ENCODE measurements at places on chromosomes 16 and 17.

GRCh38 chr17:65070620-65071019 lies 14.1 kb upstream of the GNA13 start:
- DNase-seq: no peak

DNA sequence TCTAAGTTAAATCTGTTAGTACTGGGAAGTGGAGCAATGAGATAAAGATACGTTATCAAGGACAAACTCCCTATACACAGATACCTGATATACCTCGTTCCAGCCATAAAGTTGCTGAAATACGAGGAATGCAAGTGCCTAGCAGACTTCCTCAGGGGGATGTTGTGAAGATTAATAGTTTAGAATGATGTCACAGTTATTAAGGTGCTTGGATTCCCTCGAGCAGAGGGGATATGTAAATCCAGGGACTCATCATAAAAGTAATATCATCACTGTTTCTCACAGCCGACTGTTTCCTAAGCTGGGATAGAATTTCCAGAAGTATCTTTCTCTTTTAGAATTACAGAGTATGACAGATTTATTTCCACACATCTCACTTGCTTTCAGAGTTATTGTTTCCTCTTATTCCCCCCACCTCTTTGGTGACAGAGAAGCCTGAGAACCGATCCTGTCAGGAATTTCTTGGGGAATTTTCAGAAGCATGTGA lies 28.4 kb upstream of the ZFHX3 start:
- no peak for DNase-seq

DNA sequence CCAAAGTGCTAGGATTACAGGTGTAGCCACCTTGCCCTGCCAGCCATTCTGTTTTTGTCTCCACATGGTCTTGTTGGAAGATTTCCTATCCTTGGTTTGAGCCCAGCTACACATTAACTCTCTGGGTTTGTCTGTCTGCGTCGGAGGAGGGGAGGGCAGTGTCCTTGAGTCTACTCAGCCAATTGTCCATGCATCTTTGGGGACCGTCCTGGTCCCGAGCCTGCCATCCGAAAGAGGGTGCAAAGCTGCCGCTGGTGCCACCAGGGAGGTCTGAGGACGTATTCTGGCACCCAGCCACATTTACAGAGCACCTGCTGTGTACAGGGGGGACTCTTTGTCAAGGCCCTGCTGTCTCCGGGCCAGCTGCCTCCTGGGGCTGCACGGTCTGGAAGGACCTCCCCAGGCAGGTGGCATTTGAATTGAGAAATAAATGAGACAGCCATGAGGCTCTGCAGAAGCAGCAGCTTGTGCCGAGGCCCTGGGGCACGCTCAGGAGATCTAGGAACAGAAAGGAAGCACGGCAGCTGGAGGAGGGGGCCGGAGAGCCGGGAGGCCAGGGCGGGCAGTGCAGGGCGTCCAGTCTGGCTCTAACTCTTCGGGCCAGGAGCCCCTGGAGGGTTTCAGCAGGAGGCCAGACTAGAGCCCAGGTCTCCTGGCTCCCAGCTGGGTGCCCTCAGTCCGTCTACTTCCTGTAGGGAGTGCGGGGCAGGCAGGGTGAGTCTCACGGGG lies 1.5 kb downstream of the CYBA start:
- no peak for DNase-seq

DNA sequence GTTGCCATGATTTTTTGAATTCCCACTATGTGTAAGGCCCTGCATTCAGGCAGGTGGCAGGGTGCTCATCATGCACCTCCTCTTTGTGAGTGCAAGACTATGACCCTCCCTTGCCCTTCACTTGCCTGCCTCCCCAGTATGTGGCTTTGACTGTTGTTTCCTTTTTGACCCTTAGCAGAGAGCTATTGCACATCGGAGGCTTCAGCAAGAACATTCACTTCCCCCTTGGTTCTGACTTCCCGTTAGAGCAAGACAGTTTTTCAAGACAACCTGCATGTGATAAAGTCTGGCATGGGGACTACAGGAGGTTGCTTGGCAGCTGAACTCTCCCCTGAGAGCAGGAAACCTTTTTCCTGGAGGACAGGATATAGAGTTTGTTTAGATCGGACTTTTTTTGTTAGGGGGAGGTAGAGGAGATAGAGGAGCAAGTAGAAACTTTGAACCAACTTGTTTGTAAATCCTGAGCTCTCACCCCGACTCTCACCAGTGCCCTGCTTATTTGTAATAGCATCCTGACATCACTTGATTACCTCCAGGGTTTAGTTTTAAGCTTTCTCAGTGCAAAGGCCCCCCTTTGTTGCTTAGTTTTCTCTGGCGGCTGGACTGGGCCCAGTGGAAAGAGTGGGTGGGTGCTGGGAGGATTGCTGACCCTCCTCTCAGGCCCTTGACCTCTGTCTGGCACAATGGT lies 34.3 kb downstream of the LIMD2 start:
- DNase-seq: no peak

DNA sequence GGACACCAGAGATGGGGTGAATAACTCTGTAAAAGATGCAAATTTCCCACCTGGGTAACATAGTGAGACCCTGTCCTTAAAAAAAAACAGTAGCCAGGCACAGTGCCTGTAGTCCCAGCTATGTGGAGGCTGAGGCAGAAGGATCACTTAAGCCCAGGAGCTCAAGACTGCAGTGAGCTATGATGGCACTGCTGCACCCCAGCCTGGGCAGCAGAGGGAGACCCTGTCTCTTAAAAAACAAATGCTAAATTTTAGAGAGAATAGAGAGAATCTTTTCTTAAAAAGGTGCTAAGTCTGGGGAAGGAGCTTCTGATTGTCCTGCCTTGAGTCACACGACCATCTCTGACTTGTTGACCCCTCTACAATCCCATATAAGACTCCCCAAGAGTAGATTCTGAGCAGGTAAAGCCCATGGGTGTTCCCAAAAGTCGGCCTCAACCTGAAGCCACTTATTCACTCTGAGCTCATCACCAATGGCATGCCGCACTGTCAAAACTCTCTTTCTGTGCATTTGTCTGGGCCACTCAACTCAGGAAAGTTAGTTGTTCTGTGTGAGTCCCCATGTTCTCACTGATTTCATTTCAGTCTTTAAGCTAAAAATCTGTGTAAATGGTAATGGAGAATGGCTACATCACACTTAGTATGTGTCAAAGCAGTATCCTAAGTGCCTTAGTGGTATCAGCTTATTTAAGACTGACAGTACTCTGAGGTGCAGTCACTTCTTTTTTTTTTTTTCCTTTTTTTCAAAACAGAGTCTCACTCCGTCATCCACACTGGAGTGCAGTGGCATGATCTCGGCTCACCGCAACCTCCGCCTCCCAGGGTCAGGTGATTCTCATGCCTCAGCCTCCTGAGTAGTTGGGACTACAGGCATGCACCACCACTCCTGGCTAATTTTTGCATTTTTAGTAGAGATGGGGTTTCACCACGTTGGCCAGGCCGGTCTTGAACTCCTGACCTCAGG lies 41.6 kb downstream of the PRKCB start:
- DNase-seq: no peak

GRCh38 chr17:67018471-67019434 lies 25.6 kb upstream of the CACNG1 start:
- no peak for DNase-seq

- DNase-seq: no peak
Observed at GRCh38 chr17:6651919-6652452, 424 bp downstream of the C17orf100 start.

- no peak for DNase-seq
Observed at GRCh38 chr16:23401139-23401538, 51.9 kb downstream of the COG7 start.

GRCh38 chr16:80459966-80460365 lies 80.8 kb upstream of the DYNLRB2 start:
- no peak for DNase-seq

DNA sequence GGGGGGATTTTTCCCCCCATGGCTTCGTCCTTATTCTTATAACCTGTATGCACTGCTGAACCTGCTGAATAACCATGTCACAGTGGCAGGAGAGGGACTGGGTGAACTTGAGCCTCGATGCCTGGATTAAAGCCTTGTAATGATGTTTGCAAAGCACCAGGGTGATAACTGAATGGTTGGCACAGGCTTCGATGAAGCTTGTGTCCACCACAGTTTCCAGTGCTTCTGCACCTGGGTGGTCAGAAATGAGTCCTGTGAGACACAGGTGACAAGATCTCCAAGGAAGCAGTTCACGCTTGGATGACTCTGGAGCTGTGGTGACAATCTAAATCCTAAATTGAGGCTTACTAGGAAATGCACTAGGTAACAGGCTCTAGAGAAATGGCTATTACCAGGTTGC lies 729.3 kb downstream of the MAF start:
- no peak for DNase-seq

GRCh38 chr17:56661906-56662305 lies 68.4 kb downstream of the NOG start:
- no peak for DNase-seq

DNA sequence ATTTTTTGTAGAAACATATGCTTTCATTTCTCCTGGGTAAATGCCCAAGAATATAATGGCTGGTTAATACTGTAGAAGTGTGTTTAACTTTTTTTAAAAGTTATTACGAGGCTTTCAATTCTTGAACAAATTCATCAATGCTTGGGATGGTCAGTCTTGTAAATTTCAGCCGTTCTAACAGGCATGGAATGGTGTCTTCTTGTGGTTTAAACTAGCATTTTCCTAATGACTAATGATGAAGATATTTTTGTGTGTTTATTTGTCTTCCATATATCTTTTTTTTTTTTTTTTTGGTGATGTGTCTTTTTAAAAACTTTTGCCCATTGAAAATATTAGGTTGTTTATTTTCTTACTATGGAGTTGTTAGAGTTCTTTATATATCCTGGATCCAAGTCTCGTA lies 67.1 kb downstream of the MGAT5B start:
- DNase-seq: no peak

- DNase-seq: no peak
Observed at GRCh38 chr16:70803319-70803718, 2.4 kb upstream of the VAC14 start.

GRCh38 chr16:4358831-4359561 lies 7.9 kb upstream of the PAM16 start:
- DNase-seq: peak; percentile 56

DNA sequence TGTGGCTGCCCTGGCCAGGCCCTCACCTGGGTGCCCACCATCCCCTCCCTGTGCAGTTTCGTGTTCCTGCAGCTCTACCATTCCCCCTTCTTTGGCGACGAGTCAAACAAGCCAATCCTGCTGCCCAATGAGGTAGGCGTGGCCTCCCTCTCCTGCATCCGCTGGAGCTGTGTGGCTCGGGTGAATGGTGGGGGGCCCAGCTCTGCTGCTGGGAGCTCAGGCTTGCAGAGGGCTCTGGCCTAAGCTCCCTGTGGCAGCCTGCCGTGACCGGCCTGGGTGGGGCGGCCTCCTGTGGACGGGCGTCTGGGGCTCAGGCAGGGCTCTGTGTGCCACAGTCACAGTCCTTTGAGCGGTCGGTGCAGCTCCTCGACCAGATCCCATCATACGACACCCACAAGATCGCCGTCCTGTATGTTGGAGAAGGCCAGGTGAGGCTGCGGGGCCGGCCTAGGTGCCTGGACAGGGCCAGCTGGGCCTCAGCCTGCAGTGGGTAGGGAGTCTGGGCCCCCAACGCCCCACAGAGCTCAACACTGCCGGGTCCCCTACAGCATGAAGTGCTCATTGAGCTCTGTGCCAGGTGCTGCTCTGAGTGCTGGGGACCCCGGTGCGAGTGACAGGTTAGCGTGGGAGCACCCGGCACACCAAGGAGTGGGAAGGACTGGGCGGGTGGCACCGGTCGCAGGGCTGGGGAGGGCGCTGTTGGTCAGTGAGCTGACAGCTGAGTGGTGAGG lies 37.3 kb downstream of the TSC2 start:
- no peak for DNase-seq

- DNase-seq: no peak
Observed at GRCh38 chr16:12405089-12405488, 398.6 kb downstream of the CPPED1 start.

DNA sequence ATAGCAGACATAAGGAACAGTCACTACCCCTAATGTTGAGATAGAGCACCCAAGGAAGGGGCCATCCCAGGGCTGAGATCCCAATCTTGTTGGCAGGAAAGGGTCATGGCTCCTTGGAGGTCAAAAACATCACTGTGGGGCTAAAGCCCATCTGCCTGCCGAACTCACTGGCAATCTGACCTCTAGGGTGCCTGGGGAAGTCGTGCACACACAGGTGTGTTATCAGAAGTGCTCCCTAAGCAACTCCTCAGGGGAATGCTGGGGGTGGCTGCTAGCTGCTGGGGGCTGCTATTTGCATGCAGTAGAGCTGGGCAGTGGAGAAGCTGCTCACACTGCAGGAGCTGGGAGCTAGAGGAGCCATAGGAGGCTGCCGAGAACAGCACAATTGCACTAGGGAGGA lies 47.5 kb upstream of the PHOSPHO1 start:
- no peak for DNase-seq

DNA sequence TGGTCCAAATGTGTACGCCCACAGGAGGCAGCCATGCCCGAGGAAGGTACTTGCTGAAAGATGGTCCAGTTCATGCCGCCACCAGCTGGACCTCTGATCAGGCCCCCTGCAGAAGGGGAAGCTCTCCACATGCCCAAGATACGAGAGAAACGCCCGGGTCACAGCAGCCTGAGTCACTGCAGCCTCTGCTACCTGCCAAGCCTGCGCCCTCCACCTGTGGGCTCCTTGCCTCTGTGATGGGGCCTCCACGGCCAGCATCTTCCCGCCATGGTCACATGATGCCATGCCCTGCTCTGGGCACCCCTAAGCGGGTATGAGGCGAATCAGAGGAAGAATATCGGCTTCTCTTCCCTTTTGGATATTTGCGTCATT lies 13.7 kb upstream of the KREMEN2 start:
- DNase-seq: no peak

Measured in stimulated activated CD4-positive, alpha-beta T cell treated with anti-CD3 and anti-CD28 coated beads, Interleukin-1b, Interleukin-23, amount 100 ng/mL, for 1 hour (primary cell).